Epithelial cell of alveolus of lung (primary cell): ENCODE measurements at places on chromosomes 5 and 9. TPM values are rescaled to one million over a fixed set of nuclear protein-coding genes. Genes with fewer than 3 reads are reported as not detected.

Gene ABLIM3
- total RNA-seq: 84.9 and 91.3 TPM in 2 replicates

Gene PNPLA7
- total RNA-seq: 0.13 and 0.32 TPM in 2 replicates

Gene TEX48
- total RNA-seq: not detected in 2 replicates

Gene PKD2L2
- not detected in 2 replicates for total RNA-seq

Gene ADAMTS12
- total RNA-seq: 20.6 and 82.2 TPM in 2 replicates

Gene RGMB
- total RNA-seq: 32.6 and 76.0 TPM in 2 replicates

Gene LRRC19
- total RNA-seq: not detected in 2 replicates

Gene SPINK1
- 0.26 TPM in 1 of 2 replicates, not detected in the other for total RNA-seq

Gene SPATA31A5
- total RNA-seq: not detected in 2 replicates

Gene SV2C
- total RNA-seq: not detected in 2 replicates

Gene C5orf46
- 2.3 TPM in 1 of 2 replicates, not detected in the other for total RNA-seq

Gene STRBP
- 1.9 and 2.2 TPM in 2 replicates for total RNA-seq

Gene SLC34A1
- not detected in 2 replicates for total RNA-seq

Gene SLC24A2
- total RNA-seq: 0.13 TPM in 1 of 2 replicates, not detected in the other

Gene STKLD1
- 0.13 and 1.4 TPM in 2 replicates for total RNA-seq

Gene NOP16
- 7.4 and 14.0 TPM in 2 replicates for total RNA-seq

Gene C5orf52
- not detected in 2 replicates for total RNA-seq
